ENCODE measurements at places on chromosomes 11 and 22.

DNA sequence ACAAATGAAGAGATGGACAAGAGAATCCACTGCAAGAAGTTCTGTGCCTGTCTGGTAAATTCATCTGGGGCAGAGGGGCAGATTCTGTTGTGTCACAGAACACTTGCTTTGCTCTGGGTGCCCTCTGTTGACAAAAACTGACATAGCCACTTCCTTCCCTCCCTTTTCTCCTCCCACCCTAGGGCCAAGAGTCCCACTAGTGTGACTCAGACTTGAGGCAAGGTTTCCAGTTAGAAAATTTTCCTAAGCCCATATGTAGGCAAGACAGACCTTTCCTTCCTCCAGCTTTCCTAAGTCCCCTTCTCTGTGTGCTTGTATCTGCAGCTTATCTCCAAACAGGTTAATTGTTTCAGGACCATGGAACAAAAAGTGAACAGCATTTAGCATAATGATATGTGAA, 106.8 kb downstream of the RBFOX2 start:
- peak; percentile 78 for DNase-seq

DNA sequence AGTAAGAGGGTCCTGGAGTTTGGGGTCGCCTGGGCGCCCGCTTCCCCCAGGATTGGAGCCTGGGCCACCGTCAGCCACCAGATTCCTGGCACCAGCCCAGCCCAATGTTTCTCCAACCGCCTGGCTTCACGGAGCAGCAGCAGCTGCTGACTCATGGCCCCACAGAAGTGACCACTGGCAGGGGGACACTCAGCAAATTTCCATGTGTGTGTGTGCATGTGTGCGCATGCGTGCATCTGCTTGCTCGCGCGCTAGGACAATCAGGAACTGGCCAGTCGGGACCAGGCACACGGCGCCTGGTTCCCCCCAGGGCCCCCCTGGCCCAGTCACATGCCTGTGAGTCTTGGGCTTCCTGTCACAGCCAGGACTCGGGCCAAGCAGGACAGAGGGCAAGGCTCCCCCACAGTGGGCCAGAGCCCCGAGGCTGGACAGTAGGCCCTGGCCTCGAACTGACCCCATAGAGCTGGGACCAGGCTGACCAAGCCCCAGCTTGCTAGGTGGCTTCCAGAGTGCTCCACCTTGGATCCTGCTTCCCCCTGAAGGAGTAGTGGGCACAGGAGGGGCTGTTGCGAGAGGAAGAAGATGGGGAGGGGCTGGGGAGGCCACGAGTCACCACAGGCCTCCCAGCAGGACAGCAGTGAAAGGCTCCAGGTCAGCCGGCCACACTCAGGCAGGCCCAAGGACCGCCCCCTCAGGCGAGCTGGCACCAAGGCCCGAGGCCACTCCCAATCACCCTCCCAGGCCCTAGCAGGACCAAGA, 3.2 kb downstream of the CTSD start:
- DNase-seq: no peak

- DNase-seq: no peak
These were observed 15.5 kb upstream of the PHOX2A start for GRCh38 chr11:72259490-72259889.

GRCh38 chr11:125244166-125244565, 79.6 kb downstream of the PKNOX2 start:
- DNase-seq: no peak

- no peak for DNase-seq
These were observed 148.6 kb downstream of the TRIM29 start for GRCh38 chr11:119989159-119989821.

- DNase-seq: no peak
These were observed 227.7 kb upstream of the TENM4 start for GRCh38 chr11:79668575-79668974.

DNA sequence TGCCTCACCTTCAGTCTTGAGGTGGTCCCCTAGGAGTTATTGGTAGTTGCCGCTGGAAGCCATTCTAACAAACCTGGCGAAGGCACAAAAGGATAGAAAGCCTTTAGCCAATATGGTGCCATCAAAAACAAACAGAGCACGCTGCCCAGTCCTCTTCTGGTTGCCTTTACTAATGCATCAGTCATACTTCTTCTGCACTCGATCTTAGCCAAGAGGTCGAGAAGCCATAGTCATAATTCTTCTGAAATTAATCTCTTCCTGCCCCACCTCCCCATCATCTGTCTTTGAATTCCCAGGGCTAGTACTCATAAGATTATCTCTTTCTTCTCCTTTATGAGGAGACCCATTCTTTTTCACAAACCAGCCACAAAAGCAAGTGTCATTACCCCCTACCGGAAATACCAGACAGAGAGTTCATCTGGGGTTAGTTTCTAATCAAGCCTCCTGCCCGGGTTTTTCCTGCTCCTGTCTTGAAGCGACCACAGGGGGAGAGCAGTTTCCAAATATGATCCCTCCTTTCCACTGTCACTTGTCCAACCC, 21.4 kb upstream of the EHF start:
- DNase-seq: peak; percentile 42

- DNase-seq: no peak
These were observed 11.0 kb upstream of the MICALL1 start for GRCh38 chr22:37894939-37895670.

DNA sequence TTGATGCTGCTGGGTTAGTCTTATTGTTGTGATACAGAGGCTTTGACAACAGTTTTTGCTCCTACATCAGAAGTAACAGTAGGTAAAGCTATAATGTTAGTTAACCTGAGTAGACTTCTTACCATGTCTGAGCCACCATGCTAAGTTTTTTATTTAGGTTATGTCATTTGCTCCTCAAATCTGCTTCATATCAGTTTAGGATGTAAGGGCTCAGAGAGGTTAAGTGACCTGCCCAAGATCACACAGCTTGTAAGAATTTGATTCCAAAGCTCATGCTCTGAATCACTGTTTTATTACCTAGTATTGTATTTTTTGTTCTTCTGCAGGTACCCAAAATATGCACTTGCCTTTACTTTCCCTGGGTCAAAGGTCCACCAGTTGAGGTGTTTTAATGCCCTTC, 161.7 kb downstream of the COMMD9 start:
- DNase-seq: no peak

DNA sequence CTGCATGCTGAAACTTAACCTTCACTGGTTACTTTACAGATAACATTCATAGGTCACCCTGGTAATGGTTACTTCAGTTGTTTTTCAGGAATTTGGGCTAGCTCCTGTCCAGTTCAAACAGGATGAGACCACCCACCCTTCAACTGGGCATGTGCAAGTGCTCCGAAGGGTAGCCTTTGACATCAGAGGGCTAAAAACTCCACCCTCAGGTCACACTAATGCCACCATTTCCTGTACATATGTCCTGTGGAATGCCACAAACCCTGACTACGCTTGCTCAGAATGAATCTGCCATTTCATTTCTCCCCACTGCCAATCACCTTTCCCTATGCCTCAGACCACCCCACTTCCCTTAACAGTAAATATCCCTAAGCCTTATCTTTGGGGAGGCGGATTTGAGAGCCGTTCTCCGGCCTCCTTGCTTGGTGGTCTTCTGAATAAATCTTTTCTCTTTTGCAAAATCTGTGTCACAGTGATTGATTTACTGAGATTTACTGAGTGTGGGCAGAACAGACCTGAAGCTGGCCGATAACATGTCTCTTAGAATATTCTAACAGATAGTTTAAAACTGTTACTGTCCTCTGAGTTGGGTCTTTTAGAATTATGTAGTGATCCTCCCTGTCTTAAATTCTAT, 25.4 kb upstream of the FXYD2 start:
- no peak for DNase-seq

- DNase-seq: no peak
These were observed 17.6 kb upstream of the NCR3LG1 start for GRCh38 chr11:17333799-17334586.

- DNase-seq: no peak
These were observed 87.1 kb upstream of the RAG2 start for GRCh38 chr11:36684840-36685801.

All from AG09319 (cell line).